ENCODE measurements at places on chromosomes 5 and 9.
A peak's percentile ranks its signal among the peaks of the same experiment; 100 is the strongest.

- no peak for DNase-seq
Observed at GRCh38 chr5:19885040-19885824, 102.8 kb downstream of the CDH18 start.

DNA sequence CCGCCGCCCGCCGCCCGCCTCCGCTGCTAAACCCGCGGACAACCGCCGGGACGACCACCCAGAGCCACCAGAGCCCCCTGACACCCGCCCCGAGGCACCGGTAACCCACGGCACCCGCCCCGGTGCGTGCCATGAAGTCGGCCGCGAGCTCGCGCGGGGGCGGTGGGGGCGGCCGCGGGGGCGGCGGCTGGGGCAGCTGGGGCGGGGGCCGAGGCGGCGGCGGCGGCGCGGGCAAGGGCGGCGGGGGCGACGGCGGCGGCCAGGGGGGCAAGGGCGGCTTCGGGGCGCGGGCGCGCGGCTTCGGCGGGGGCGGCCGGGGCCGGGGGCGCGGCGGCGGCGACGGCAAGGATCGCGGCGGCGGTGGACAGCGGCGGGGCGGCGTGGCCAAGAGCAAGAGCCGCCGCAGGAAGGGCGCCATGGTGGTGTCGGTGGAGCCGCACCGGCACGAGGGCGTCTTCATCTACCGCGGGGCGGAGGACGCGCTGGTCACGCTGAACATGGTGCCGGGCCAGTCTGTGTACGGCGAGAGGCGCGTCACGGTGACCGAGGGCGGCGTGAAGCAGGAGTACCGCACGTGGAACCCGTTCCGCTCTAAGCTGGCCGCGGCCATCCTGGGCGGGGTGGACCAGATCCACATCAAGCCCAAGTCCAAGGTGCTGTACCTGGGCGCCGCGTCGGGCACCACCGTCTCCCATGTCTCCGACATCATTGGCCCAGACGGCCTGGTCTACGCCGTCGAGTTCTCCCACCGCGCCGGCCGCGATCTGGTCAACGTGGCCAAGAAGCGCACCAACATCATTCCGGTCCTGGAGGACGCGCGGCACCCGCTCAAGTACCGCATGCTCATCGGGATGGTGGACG is 499 bp downstream of the FBLL1 start:
- no peak for DNase-seq

DNA sequence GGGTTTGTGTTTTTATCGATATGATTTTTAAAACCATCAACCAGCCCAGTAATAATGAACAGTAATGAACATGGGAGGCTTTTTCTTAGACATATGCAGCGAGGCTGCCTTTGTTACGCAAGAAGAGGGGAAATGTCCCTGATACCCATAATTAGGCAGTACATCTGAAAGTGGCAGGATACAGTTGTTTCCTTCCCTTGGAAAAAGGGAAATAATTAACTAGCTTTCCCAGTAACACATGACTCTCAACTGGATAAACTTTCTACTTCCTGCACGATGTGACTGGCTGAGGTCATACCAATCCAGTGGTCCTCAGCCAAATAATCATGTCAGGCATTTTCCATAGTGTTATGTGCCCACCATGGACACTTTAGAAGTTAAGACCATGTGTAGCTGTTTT is 431.6 kb upstream of the C9orf72 start:
- DNase-seq, result no peak

DNA sequence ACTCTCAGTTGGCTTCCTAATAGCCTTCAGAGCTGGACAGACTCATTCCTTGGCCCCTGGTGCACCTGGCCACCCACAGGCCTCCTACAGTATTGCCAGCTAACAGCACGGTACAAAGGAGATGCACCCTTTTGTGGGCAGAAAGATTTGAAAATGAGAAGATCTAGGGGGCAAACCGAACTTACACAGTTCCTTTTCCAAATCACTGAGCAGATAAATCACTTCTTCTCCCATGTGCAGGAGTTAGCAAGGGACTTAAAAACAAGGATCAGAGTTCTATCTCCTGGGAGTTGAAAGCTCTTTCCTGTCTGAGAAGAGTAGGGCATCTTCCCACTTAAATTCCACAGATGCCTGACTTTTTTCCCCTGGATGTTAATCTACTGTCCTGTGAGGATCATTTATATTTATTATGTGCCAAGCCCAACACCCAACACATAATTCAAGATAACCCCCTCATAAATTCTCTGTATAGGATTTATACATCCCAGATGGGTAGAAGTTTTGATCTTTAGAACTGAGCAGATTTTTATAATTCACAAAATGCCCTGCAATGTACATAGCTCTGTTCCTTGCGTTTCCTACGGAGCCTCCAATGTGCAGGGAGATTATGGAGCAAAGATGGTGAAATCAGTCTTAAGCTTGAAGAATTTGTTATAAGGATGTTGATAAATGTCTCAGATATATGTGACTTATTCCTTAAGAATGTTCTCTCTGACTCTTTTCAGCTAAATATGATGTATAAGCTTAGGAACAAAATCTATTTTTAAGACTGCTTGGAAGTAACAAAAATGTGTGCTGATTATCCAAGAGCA is 207.2 kb upstream of the DAPK1 start:
- DNase-seq, result no peak

GRCh38 chr5:79143684-79144379 is 32.2 kb downstream of the BHMT start:
- no peak for DNase-seq

DNA sequence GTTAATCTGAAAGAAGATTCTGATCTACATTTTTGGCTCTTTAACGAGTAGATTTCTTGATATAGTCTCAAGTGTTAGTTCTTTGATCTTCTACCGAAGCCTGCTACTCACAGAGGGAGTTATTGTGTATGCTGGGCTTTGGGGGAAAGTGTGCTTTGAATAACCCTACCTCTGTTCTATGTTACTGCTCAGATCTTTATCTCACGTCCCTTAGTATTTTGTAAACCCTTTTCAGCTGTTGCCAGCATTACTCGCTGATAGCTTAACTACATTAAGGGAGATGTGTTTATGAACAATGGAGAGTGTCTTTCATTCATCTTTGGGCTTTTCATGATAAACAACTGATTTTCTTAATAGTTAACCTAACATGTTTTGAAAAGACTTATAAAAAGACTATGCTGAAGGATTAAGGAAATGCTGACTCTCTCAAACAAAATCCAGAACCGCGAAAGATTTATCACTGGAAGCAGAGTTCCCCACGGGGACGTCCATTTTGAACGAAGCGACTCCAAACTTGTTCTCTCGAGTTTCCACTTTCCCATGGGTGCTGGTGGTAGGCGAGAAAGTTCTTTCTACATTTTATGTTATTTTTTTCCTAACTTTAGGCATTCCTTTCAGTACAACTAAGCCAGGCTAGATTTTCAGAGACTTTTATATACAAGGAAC is 27.9 kb upstream of the ALDH1A1 start:
- DNase-seq, result no peak

- DNase-seq, result no peak
Observed at GRCh38 chr9:117714282-117714681, 10.1 kb downstream of the TLR4 start.

DNA sequence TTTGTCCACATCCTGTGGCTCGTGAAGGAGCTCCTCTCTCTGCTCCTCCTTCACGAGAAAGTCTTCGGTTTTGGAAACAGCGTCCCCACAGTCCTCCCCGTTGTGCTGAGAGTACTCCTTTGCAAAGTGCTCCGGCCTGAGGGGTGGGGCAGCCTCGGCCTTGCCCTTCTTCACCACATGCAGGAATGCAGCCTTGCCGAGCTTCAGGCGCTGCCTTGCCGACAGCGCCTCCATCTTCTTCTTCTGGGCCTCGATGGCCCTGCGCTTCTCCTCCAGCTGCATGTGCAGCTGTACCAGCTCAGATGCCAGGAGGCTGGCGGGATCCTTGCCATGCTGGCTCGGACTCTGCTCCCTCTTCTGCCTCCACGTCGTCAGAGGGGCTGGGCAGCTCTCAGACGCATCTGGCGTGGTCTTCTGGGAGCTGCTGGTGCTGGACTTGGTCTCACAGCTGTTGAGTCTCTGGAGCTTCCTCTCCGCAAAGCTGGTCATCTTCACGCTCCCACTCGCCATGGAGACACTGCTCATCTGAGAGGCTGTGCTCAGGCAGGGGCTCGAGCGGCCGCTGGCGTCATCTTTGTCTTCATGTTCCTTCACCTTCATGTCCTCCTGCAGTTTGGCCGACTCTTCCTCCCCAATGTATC is 85.5 kb downstream of the CAMSAP1 start:
- DNase-seq, result no peak

- no peak for DNase-seq
Observed at GRCh38 chr5:83750749-83751148, 30.1 kb upstream of the HAPLN1 start.

GRCh38 chr5:78621291-78621738 is 27.3 kb downstream of the LHFPL2 start:
- DNase-seq, result no peak

DNA sequence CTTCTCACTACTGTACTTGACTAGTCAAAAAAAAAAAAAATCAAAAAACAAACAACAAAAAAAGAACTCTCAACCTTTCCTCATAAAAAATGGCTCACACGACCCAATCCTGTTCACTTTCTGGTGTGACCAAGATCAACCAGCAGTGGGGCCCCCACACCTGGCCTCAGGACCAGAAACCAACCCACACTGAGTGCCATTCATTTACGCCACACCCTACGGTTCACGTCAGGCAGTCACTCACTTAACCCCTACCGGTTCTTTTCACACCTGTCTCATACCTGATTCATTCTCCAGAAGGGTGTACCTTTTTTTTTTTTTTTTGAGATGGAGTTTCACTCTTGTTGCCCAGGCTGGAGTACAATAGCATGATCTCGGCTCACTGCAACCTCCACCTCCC is 5.7 kb downstream of the SUSD1 start:
- no peak for DNase-seq

- no peak for DNase-seq
Observed at GRCh38 chr9:93280661-93281259, 96.8 kb downstream of the WNK2 start.

- peak; percentile 64 for DNase-seq
Observed at GRCh38 chr9:127608104-127608966, 3.7 kb upstream of the STXBP1 start.

- DNase-seq, result peak; percentile 62
Observed at GRCh38 chr9:121744002-121744686, 92.7 kb downstream of the DAB2IP start.

- DNase-seq, result no peak
Observed at GRCh38 chr5:150224483-150225027, 34.7 kb downstream of the SLC6A7 start.

DNA sequence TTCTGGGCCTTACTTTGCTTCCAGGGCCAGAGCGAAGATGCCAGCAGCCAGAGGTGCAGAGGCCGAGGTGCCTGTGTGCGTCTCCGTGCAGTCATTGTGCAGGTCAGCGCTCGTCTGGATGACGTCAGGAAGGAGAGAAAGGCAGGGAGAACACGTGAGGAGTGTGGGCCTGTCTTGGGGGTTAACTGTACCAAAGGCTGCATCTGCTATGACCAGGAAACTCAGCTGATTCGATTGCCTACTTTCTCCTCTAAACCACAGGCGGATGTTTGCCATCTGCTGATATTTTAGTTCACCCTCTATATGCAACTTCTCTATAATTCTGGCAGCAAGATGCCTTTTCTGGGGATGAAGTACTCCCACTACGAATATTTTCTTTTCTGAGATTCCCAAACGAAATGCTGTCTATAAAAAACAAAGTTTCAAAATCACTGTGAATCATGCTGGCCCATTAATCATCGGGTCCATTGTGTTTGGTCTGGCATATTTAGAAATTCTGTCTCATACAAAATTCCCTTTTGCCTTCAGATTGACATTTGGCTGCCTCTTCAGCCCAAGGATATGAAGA is 24.8 kb downstream of the PCSK1 start:
- no peak for DNase-seq

GRCh38 chr9:117744856-117745389 is 40.7 kb downstream of the TLR4 start:
- DNase-seq, result no peak

DNA sequence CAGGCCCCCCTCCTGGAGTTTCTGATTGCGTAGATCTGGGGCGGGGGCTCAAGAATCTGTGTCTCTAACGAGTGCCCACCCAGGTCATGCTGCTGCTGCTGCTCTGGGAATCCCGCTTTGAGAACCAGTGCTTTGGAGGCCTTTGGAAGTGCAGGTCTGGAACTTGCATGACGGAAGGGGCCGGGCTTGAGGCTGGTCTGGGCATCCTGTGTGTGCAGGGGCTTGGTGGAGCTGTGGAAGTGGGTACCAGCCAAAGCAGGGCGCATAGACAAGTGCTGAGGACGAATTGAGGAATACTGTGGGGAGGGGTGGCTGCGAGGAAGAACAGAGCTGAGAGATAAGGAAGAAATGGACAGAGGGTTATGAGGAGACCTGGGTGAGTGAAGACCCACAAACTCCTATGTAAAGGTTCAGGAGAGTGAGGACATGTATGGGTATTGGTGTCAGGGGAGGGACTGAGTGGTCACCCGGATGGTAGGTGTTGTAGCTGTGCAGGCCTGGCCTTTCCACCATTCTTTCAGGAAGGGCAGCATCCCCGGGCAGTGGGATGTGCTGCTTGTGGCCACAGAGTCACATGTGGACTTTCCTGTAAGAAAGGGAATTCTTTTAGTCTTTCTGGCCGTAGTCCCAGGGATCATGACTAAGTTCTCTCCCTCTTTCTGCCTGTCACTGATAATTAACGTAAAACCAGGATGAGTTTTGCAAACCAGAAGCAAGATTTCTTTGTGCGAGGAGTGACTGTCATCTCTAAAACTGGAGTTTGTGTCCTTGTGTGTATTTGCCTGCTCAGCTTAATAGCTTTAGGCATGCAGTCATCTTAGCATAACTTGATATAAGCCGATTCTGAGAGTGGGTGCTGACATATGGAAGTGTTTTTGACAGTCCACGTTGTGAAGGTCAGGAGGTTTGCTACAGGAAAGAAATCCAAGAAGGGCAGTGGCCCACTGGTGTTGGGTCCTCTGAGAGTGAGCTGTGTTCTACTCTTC is 43.3 kb upstream of the TJP2 start:
- DNase-seq, result peak; percentile 33

DNA sequence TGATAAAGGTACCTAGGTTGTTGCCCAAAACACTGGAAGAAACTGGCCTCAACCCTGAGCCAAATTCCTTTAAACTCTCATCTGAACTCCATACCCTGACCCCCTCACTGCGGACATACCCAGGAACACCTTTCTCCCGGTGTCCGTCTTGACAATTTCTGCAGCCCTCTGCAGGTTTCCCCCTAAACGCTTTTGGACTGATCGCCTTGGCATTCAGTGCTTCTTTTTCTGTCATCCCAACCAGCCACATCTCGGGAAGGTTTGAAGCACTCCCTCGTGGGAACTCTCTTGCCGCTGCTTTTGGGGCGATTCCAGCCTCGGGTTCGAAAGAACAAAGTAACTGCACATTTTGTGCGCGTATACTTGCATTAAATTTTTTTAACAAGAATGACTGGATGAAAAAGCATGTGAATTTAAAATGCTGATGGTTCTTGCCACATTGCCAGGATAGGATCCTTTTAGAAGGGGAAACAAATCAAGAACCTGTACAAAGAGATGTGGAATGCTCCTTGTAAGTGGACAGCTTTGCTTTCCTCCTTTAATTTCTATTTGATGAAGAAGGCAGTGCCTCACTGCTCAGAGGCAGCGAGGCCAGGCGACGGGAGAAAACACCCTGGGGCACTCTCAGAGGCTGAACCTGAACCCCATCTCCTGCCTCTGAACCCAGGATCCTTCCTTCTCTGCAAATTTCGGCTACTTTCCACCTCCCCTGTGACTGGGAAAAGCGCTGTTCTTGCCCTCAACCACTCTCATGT is 615 bp downstream of the PSMD5 start:
- peak; percentile 53 for DNase-seq
